Upper lobe of left lung (tissue), 6 donors: ENCODE measurements at places on chromosomes 7 and 10. TPM values are rescaled to one million over a fixed set of nuclear protein-coding genes. Genes with fewer than 3 reads are reported as not detected.

DNA sequence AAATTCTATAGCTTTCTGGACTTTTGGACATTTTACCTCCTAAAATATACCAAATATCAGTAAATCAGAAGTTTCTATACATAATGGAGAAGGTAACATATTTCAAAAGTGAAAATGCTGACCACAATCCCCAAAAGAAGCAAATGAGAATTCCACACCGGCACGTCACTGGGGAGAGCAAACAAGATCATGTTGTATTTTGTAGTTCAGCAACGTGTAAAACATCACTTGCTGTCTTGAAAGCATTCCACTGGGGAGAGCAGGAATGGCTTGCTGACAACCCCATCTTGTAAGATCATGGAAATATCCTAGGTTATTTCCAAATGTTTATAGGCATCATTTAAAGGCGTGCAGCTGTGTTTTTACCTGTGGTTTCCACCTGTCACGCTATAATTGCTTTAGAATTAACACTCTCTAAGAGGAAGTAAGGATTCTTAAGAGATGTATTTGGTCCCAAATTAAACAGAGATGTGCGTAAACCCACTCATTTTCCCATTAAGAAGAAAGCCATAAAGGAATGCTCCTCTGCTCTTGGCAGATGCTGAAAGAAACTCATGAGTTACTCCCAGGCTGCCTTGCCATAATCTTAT lies 397.1 kb upstream of the POT1 start:
- no peaks in the 10 kb centered on the region for H3K36me3 ChIP-seq
- H3K27me3 ChIP-seq = no peaks in the 10 kb centered on the region
- H3K4me3 ChIP-seq = no peak overlapping the region
- no peaks in the 10 kb centered on the region for H3K4me1 ChIP-seq

DNA sequence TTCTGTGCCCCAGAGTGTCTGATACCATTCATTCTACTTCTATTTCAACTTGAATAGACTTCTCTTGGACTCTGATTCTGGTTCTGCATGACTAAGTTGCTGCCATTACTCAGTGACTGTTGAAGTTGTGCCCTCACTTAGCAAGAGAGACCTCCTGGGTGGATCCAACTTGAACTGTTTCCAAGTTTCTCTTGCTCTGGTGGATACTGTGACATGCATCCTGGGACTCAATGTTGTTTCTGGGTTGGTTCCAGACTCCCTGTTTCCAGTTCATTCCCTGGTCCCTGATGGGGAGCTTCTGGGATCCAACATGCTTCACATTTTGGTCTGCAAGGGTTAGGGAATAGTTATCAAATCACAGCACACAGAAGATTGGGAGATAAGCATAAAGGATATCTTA lies 26.2 kb upstream of the PRPF18 start:
- no peak overlapping the region for H3K4me3 ChIP-seq
- H3K27ac ChIP-seq = no peak overlapping the region
- H3K36me3 ChIP-seq = no peaks in the 10 kb centered on the region
- H3K27me3 ChIP-seq = no peaks in the 10 kb centered on the region

Gene PSTK
- total RNA-seq = 1.4 TPM

Gene IL15RA
- total RNA-seq = 28.0 TPM

Gene LIPF
- total RNA-seq = not detected
